ENCODE measurements at places on chromosomes 6 and 20.

DNA sequence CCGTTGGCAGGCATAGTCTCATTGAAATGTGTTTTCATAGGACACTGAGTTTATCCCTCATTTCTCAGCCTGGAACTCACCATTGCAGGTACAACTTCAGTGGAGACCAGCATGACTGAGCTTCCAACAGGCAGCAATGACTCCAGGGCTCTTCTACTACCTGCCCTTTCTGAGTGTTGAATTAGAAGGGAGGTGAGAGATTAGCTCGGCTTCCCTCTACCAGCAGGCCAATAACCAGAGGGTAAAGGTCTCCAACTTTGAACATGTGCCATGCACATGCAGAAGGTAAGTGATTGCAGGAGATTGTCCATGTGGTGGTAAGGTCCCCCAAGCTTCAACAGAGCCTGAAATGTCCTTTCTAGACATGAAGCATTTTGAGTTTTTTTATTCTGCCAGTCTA, 233.8 kb upstream of the SUPT3H start:
- no peak for DNase-seq

DNA sequence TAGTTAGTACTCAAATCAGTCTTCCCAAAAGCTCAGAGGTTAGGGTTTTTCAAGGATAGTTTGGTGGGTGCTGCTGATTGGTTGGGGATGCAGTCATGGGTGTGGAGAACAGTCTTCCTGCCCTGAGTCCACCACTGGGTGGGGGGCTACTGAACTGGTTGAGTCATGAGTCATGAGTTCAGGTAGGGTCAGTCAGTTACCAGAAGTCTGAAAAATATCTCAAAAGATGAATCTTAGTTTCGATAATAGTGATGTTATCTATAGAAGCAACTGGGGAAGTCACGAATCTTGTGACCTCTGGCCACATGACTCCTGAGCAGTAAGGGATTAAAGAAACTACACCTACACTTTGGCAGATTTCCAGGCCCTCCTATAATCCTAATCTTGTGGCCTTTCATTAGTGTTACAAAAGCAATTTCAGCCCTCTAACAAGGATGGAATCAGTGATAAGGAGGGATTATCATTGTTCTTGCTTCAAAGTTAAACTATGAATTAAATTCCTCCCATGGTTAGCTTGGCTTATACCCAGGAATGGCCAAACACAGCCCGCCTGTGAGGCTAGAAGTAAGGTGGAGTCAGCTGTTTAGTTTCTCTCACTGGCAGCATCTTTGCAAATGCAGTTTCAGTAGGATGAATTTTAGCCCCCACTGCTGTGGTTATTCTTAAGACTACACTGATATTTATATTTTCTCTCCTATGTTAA, 33.3 kb upstream of the NKAIN2 start:
- DNase-seq = no peak

GRCh38 chr20:1877609-1878200, 17.5 kb upstream of the SIRPA start:
- no peak for DNase-seq

GRCh38 chr6:101290346-101290745, 103.2 kb upstream of the GRIK2 start:
- DNase-seq = no peak

GRCh38 chr6:149209871-149210775, 107.4 kb upstream of the TAB2 start:
- DNase-seq = no peak

Measured in RWPE1 (cell line).